ENCODE measurements at places on chromosomes 5 and 9.

DNA sequence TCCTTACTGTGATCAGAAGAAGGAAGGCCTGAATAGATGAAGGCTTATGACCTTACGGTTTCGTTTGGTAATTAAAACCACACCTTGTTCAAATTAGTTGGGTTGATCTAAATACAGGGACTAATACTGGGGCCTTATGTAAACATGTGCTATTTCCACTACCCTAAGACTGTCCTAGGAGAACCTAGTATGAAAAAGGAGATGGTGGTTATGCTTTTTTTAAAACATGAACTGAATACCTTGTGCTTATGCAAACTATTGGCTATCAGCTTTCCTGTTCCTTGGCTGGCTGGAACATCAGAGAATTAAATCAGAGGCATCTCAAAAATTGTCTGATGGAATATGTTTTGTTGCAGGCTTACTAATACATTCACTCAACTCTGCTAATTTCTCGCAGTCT is 3.9 kb downstream of the MYOT start:
- DNase-seq, result no peak

GRCh38 chr9:125476645-125477044 is 215.0 kb downstream of the GAPVD1 start:
- no peak for DNase-seq

GRCh38 chr5:72692651-72693442 is 123.6 kb upstream of the TNPO1 start:
- DNase-seq, result no peak

DNA sequence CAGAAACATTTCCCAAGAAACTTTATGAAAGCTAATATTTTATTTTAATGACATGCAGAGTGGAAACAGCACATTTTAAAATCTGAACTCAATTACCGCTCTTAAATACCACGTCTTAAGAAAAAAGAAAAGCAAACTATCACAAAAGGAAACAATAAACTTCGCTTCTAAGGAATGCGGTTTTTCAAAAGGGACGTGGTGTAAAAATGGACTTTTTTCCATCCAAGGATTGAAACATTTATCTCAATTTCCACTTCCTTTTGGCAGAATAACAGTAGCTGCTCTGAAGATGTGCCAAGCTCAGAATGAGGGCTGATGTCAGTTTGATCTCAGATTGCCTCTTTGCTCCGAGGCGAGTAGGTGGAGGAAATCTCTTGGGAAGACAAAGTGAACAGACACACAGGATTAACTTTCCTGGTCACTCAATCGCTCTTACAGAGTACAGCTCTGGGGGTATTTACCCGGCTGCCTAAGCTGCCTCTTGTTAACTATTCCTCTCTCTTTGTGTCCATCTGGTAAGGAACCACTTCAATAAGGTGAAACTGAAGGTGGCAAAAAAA is 158.5 kb downstream of the TRPM6 start:
- DNase-seq, result no peak

GRCh38 chr5:107764976-107765804 is 94.5 kb upstream of the EFNA5 start:
- no peak for DNase-seq

DNA sequence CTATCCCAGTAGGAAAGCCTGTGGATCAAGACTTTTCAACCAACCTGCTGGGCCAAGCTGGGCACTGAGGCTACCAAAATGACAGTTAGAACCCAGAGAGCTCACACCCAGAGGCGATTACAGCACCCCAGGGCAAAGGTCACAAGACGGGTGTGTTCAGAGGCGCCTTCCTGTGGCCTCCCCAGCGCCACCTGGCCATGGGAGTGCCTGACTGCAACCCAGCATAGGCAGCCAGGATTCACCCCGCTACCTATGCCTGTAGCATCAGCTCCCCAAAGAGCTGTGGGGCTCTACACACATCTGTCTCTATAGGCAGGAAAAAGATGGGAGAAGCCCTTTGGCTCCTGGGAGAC is 33.5 kb downstream of the PDGFRB start:
- DNase-seq, result no peak

DNA sequence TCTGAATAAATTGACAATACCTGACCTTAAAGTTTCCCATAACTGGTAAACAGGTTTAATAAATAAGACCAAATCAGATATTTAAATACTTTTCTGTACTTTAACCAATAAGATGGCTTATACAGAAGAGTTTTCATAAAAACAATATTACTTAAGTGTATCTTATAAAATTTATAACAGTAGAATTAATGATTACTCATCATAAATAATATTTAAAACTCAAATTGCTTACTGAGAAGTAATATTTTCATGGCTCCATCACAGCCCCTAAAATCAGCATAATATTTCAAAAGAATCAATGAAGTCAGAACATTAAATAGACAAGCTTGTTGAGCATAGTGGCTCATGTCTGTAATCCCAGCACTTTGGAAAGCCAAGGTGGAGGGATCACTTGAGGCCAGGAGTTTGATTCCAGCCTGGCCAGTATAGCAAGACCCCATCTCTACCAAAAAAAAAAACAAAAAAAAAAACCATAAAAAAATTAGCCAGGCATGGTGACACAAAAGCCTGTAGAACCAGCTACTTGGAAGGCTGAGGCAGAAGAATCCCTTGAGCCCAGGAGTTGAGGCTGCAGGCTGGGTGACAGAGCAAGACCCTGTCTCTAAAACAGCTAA is 23.5 kb downstream of the HOMER1 start:
- no peak for DNase-seq

DNA sequence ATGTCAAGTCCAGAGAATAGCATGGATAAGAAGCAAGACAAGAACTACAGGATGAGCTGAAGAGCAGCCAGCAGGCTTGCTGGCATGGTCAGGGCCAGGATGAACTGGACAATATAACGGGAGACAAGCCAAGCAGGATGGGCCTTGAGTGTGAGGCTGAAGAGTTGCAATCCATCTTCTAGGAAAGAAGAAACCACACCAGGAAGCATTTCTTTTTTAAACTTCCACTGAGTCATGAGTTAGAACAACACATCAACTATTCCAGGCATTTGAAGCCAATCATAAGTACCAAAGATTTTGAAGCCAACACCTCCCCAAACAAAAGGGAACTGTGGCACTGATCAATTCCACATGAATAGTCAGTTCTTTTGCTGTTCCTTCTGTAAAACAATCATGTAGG is 27.3 kb downstream of the SLC31A2 start:
- DNase-seq, result no peak

DNA sequence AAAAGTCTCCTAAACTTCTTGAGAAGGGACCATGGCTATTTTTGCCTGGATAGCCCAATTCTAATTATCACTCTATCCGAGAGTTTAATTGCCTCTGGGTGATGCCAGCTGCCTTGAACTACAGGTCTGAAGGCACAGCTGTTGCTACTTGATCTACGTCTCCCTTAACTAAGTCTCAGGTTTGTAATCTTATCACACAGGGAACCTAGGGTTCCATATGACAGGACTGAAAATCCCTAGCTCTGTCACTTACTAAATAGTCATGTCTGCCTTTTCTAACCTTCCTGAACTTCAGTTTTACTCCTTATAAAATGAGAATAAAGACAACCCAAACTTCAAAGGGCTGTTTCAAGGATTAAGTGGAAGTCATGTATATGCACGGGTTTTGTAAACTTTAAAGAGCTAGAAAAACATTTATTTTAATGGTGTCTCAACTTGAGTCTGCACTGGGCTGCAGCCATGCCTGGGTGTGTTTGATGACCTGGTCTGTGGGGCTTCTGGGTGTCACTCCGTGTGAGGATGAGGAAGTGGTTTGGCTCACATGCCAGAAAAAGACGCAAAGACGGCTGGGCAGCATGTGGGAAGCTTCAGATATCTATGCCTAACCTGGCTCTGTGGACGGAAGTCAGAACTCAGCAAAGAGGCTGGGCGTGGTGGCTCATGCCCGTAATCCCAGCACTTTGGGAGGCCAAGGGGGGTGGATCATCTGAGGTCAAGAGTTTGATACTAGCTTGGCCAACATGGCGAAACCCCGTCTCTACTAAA is 129.3 kb upstream of the SLC44A1 start:
- peak; percentile 55 for DNase-seq

- DNase-seq, result no peak
Observed at GRCh38 chr5:166909040-166909439, 1382.4 kb upstream of the WWC1 start.

DNA sequence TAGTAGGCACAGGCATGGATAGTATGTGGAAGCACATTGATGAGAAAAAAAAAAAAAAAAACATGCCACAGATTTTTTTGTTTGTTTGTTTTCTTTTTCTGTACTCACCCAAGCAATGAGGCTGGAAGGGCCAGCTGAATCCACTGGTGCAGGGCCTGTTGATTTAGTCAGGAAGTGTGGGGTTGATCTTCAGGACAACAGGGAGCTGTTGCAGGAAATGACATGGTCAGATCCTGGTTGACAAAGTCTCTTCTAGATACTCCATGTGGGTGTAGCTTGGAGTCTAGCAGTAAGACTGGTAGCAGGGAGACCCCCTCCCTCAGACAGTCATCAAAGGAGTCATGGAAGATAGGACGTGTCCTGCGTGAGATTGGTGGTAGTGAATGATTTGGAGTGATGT is 191.8 kb downstream of the PAPPA start:
- DNase-seq, result no peak

DNA sequence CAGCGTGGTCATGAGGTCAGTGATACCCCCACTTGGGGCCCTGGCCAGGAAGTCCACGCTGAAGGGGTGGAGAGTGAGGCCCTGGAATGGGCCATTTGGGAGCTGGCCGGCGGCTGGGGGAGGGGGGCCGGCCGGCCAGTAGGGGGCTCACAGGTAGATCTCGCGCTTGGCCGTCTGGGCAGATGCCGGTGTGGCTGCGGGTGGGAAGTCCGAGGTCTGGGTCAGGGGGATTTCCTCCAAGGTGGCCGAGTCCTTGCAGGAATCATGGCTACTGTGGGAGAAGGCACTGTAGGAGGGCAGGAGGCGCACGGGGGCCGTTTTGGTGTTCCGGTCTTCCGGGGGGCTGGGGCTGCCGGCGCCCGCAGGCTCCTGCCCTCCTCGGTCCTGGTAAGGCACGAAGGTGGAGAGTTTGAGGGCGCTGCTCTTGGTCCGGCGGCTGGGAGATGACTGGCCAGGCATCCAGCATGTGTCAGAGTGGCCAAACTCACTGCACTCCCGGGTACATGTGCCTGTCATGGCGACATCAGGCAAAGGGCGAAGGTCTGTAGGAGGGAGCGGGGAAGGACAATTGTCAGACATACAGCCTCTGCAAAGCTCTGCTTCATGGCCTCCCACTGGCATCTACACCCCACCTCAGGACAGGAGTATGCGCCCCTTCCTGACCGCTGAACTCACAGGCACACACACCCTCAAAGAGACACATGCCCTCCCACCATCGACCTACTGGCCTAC is 24.1 kb downstream of the PCDH1 start:
- DNase-seq, result no peak

DNA sequence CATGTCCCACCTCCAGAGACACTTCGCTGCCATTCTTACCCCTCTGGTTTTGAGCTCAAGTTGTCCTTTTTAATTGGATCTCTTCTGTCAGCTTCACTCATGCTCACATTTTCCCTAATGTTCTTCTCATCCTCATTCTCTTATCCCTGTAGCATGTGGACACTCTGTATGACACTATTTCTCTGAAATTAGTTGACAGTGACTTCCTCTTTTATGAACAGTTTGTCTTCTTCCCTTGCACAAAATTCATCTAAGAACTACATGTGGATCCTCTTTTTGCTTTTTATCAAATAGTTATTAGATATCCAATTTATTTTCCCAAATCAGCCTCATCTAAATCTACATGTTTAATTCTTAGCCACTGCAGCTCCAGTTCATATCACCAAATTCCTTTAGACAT is 676.2 kb downstream of the MAT2B start:
- no peak for DNase-seq

DNA sequence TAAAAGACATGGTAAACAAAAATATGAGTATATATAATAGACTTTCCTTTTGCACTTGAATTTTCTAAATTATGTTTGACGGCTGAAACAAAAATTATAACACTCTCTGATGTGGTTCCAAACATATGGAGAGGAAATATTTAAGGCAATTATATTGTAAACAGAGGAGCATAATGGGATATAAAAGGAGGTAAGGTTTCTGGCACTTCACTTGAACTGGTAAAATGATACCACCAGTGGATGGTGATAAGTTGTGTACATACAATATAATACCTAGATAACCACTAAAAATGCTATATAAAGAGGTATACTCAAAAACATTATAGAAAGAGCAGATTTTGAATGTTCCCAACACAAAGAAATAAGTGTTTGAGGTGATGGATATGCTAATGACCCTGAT is 192.9 kb upstream of the RAD23B start:
- DNase-seq, result no peak
